ENCODE measurements at places on chromosomes 12 and 14.

DNA sequence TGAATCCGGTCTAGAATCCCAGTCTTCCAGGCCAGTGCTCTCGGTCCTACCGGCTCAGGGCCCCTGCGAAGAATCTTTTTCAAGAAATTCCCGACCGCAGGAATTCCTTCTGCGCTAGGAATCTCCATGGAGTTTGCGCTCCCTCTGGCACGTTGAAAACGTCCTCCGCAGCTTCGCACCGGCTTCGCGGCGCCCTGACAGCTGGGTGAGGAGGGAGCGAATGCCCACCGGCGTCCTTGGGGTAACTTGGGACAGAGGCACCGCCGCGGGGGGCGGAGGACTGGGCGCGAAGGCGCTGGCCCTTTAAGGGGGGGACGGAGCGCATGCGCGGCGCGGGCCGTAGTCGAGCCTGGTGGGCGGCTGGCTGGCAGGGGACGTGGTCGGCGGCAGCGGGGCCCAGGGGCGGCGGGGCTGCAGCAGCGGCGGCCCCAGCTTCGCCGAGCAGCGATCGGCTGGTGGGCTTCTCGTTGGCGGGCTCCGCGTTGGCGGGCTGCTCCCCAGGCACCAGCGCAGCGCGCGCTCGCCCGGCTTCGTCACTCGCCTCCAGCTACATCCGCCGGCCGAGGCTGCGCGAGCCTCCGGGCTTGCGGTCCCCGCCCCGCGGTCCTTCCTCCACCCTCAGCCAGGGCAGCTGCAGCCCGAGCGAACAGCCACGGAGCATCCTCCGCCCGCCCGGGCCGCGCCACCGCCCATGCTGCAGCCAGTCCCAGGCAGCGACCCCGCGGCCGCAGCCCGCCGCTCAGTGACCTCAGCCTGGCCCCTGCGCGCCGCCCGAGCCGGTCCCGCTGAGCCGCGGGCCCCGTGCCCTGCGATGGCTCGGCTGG, at the start of gene VASH1:
Gene VASH1 (plus strand): TSS at position 333 of the 824 bp plus-strand sequence. CDS start 1,354 bp downstream, outside the sequence.
- peak; percentile 34 for DNase-seq

- DNase-seq = no peak
Measured at GRCh38 chr12:105166736-105167135, 59.2 kb downstream of the WASHC4 start.

- DNase-seq = no peak
Measured at GRCh38 chr14:61652526-61653262, 42.6 kb upstream of the HIF1A start.

GRCh38 chr14:75860561-75861160, 121.1 kb downstream of the TGFB3 start:
- no peak for DNase-seq

DNA sequence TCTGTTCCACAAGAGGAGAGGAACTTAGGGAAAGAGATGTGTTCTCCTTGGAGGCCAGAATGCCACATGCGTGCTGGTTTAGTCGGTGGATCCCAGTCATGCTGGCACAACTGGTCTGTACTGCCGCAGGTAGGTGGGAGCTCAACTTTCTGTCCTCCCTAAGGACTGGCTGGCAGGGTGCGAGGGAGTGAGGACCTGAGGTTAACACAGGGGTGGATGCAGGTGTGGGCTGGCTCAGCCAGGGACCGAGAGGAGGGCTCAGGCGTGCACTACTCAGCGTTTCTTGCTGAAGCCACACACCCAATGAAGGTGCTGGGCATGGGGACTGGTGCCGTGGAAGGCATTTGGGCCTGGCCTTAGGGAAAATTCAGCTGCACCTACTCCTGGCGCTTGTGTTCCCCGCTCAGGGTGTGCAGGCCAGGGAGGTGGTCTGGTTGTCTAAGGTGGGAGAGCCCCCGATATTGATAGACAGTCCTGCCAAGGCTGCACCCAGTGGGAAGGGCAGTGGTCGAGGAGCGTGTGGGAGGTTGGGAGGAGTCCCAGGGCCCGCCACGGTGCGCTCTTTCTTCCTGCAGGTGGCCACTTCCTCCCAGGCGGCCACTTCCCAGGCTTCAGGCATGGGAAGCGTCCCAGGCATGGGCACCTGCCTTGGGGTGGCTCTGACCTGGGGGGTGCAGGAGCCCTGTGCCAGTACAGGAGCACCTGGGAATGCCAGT, 138.4 kb downstream of the ADGRD1 start:
- DNase-seq = no peak

- no peak for DNase-seq
Measured at GRCh38 chr14:34926552-34926951, 51.4 kb upstream of the BAZ1A start.

DNA sequence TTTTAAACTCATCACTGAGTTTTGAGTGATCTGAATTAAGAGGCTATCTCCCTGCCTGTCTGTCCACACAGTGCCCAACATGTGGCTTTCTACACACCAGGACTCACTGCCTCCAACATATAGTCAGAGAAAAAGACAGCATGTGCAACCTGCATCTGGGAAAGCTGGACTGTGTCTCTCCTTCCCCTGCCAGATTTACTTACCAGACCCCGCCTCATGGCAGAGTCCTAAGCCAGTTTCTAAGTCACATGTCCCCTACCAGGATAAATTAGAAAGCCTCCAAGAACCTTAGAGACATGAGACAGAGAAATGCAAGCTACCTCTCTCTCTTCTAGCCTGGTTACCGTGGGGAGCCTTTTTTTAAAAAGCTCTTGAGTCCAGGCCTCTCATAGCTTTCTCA, 2.7 kb upstream of the HDAC7 start:
- no peak for DNase-seq

DNA sequence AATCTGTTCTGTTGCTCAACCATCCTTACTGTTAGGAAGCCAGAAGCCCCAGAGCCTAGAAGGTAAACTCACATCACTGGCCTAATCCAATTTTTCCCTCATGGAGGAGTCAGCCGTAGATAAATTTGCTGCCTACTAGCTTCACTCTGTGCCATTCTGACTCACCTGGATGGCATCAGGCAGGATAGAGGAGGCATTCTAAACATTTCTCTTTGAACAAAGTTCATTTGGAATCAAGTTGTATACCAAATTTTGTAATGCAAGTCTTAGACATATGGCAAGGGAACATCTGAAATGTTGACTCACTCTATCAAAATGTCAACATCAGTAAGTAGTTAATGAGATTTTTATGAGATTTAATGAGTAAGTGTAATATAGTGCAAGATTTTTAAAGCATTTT, 13.6 kb upstream of the TBC1D30 start:
- no peak for DNase-seq

DNA sequence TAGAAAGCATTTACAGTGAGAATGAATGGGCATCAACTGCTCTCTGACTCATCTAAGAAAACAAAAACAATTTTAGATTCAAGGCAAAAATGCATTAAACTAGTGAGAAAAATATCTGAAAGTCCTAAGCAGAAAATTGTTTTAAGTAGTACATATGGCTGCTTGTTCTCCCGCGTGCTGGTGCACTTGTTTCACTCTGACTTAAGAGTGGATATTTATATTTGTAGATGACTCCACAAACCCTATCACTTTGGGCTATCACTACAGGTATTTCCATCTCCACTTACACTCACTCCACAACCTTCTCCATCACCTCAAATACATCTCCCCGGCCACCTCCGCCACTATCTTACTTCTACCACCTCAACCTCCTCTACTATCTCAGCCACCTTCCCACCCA, 253.9 kb upstream of the EGLN3 start:
- no peak for DNase-seq

GRCh38 chr14:91330856-91331255, 86.4 kb upstream of the GPR68 start:
- DNase-seq = no peak

- DNase-seq = no peak
Measured at GRCh38 chr14:69989622-69990021, 110.4 kb downstream of the SMOC1 start.

- no peak for DNase-seq
Measured at GRCh38 chr14:50601394-50601793, 41.4 kb downstream of the ATL1 start.

GRCh38 chr14:21384494-21384851, 654 bp upstream of the SUPT16H start:
- DNase-seq = no peak

DNA sequence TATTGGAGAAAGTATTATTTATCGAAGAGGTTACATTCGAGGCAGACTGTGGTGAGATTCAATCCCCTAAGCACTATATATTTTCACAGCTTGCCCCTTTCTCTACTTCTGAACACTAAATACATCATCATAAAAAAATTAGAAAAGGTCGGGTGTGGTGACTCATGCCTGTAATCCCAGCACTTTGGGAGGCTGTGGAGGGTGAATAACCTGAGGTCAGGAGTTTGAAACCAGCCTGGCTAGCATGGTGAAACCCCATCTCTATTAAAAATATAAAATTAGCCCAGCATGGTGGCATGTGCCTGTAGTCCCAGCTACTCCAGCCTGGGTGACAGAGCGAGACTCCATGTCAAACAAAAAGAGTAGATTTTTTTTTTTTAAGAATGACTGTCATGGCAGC, 70.6 kb upstream of the MYF6 start:
- DNase-seq = no peak

GRCh38 chr12:51642286-51642685, 51.3 kb downstream of the SCN8A start:
- no peak for DNase-seq

DNA sequence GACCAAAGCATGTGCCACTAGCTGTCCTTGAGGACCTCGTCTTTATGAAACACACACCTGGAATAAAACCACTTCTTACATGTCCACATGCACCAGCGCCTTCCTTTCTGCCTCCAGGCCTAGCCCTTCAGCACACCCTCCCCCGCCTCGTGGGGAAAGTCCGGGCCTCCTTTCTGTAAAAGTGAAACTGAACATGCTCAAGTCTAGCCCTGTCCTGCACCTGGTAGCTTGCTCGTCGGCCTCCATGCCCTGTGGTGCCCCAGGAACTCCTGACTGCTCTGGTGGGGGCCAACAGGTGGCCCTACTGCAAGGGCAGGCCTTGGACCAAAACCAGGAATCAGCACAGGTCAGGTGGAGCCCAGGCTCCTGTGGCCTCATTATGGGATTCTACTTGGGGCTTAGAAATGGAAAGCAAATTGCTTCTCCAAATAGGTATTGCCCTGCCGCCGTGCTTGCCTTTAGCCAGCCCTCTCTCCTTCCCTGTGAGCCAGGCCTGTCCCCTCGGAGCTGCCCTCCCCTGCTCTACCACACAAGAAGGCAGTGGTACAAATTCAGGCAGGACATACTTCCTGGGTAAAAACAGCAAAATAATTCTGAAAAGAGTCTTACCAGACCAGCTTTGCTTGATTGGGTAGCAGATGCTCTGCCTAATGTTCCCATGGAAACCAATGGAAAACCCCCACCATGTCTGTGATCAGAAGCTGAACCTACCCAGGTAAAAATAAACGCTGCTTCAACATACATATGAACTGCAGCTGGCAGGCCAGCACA, 43.5 kb downstream of the ERH start:
- no peak for DNase-seq

DNA sequence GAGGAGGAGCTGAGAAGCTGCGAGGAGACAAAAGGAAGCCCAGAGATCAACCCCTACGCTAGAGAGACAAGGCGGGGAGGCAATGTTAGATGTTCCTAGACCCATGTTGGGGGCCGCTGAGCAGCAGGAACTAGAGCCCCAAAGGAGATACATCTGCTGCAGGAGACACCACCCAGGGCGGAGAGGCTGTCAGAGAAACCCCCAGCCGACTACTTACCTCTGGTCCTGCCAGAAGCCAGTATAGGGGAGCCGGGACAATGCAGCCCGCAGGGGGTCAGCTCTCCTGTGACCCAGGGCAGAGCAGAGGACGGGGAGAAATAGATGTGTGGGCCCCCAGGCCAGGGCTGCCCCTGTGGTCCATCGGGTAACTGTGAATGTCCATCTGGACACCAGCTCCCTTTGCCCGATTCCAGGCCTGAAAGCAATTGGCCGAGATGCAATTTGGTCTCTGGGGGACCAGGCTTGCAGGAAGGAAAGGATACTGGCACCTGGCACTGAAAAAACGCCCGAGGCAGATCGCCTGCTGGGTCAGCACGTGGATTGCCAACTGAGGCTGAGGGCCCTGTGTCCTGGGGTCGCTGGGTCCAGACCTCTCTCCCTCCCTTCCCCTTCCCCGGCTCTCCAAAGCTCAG, 34.9 kb downstream of the SYNE3 start:
- DNase-seq = no peak

DNA sequence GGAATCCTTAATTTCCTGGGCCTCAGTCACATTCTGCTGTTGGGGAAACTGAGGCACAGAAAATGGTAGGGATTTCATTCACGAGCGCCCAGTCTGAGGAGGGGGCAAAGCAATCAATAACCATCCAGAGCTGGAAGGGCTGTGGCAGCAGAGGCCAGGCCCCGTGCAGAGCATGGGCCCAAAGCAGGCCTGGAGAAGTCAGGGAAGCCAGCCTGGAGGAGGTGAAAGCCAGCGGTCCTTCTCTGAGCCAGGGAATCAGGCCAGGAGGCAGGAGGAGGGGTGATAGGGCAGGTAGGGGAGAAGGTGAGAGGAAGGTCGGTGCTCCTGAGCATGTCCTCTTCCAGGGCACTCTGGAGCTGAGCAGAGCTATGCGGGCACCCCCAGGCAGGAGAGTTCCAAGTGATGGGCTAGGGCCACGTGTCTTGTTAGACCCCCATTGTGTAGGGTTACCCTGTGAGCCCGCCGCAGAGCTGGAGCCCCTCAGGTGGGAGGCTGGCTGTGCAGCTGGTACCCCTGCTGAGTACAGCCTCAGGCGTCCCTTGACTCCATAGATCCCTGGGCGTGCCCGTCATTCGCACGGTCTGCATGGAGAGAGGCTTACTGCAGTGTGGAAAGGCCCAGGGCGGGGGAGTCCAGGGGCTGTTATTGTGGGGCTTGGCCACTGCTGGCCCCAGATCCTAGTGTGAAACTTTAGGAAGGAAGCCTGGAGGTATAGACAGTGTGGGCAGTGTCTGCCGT, 4.8 kb downstream of the TNFAIP2 start:
- no peak for DNase-seq

DNA sequence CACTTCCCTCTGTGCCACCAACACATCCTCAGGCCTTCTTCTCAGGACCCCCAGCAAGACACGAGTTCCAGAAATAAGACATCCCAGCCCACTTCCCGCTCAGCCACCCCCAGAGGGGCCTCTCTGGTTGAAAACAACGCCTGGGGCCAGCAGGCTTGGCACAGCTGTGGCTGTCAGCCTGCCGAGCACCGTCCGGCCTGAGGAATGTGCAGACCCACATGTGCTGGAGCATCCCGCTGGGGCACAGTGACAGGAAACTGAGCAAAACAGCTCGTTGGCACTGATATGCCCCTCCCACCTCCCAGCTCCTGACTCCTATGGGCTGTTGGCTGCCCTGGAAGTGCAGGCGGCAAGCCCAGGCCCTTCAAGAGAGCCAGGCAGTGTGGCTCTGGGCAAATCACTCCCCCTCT, 1.4 kb downstream of the SYNE3 start:
- DNase-seq = no peak

DNA sequence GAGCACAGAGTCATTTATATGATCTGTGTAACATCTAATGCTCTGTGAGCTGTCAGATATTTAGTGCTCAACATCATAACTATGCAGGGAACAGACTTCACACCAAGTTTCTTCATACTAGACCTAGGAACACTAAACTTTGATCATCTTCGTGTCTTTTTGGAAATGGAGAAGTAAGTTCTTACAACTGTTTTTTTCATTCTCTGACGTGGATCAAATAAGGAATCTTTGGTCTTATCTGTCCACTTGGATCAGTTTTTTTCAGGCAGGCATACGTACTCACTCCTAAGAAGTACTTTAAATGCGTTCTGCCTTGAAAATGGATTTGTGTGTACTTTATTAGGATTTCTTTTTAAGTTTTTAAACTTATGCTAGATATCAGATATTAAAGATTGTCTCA, 191.0 kb downstream of the FBXL14 start:
- DNase-seq = no peak

GRCh38 chr12:67750513-67751183, 102.1 kb downstream of the DYRK2 start:
- DNase-seq = no peak

Data from NCI-H748 treated with DMSO at 0.1 percent for 48 hours (cell line).